NCI-H2081 treated with DMSO at 0.1 percent for 48 hours (cell line): ENCODE measurements at places on chromosomes 16 and 17.

DNA sequence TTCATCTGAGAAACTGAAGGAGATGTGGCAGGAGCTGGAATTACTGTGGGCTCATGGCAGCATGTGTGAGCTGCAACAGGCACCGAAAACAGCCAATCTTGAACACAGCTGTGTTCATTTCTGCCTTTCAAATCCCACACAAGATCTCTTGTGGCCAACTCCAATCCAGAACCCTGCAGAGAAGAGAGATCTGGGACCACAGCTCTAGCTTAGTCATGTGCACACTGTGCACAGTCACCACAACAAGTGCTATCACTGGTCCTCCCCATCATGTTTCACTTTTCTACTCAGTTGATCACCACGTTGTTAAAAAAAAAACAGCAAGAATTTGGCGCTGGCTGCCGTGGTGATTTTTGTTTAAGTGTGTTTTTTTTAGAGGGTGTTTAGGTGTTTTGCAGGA is 254.5 kb upstream of the ELAC2 start:
- DNase-seq: no peak

DNA sequence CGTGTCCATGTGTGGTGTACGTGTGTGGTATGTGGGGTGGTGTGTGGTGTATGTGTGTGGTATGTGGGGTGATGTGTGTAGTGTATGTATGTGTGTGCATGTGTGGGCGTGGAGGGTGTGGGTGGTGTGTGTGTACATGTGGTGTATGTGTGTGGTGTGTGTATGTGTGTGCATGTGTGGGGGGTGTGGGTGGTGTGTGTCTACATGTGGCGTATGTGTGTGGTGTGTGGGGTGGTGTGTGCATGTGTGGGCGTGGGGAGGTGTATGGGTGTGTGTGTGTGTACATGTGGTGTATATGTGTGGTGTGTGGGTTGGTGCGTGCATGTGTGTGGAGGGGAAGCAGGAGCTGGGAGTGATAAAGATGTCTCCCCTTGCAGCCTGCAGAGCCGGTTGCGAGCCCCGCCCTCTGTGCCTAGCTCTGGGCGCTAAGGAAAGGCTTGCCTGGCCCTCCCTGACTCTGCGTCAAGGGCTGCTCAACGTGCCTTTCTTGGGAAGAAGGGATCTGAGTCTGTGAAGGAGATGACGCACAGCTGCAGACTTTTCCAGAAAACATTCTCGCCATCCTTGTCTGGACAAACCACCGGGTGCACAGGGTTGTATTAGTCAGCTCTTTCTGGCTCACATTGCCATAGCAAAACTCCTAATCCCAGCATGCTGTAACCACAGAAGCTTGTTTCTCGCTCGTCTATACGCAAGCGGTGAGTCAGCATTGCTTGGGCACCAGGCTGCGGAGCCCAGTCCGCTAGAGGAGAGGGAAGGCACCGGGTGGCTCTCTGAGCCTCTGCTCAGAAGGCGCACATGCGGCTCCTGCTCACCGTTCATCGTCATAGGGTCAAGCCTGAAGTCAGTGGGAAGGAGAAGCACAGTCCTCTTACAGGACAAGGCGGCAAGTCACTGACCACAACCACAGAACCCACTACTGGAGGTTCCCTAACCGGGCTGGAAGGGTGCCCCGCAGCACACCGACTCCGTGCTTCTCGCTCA is 2.0 kb upstream of the CD300H start:
- no peak for DNase-seq

DNA sequence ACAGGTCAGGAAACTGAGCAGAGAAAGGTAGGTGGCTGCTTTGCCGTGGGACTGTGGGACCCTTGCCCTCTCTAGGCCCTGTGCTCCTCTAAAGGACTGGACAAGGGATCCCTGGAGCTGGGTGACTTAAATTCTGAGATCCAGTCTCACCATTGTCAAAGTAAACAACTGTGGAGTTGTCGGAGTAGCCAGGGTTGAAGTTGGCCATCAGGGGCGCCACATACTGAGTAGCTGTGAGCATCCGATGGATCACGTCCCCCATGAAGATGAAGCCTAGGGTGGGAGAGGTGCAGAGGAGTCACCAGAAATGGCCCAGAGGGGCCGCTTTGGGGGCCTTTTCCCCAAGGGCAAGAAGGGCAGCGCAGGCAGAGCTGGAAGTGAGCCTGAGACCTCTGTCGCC is 43.5 kb downstream of the PLXDC1 start:
- no peak for DNase-seq

GRCh38 chr16:89931305-89931896 is 8.3 kb downstream of the TUBB3 start:
- no peak for DNase-seq
